WERI-Rb-1 (cell line): ENCODE measurements at places on chromosomes 11 and 22.

DNA sequence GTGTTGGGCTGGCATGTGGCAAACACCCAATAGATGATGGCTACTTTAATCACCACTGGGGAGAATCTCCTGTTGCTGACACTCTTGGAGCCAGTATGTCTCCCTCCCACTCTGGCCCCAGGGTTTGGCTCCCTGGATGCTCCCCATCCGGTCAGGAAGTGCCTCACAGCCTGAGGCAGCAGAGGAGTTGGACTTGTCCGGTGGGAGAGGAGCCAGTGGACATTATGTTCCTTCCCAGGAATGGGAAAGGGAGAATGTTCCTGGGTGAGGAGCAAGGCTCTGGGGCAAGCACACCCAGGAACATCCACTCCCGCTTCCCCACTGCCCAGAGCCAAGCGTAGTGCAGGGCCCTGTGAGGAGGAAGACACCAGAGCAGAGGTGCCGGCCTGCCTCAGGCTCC, 84.6 kb upstream of the NAV2 start:
- no peak for DNase-seq

GRCh38 chr11:8577791-8578581, 16.0 kb downstream of the STK33 start:
- no peak for DNase-seq

GRCh38 chr11:29293825-29294224, 723.0 kb downstream of the KCNA4 start:
- DNase-seq = no peak

- no peak for DNase-seq
These were observed 139.1 kb upstream of the DDI1 start for GRCh38 chr11:103897160-103897936.

- DNase-seq = no peak
These were observed 16.5 kb downstream of the BLID start for GRCh38 chr11:122099374-122100036.

DNA sequence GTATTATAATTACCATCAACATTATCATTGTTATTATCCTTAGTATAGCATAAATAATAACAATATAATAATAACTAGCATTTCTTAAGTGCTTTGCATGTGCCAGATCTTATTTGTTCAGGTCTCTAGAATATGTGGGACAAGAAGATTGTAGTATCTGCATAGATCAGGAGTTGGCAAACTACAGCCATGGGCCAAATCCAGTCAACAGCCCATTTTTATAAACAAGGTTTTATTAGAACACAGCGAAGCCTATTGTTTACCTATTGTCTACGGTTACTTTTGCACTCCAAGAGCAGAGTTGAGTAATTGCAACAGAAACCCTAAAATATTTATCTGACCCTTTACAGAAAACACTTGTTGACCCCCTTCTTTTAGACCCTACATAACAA, 81.4 kb downstream of the SLC1A2 start:
- DNase-seq = no peak

DNA sequence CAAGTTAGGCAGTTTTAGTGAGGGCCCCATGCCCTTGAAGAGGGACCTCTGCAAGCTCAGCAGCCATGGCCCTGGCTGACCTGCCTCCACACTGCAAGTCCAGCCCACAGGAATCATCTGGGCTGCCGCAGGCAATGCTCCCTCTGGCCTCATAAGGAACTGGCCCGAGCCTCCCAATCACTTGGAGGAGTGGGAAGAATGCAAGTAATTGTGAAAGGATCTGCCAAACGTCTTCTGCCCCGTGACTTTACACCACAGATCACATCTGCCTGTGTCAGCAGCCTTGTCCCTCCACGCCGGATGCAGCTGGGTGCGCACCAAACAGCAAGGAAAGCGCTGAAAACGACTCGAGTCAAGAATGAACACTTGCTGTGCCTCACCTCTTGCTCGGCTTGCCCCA, 23.8 kb downstream of the OPCML start:
- DNase-seq = no peak

- no peak for DNase-seq
These were observed 1.2 kb downstream of the ALDH3B1 start for GRCh38 chr11:68011051-68011943.

GRCh38 chr22:22536515-22536914, 16.4 kb upstream of the ZNF280A start:
- no peak for DNase-seq

- DNase-seq = no peak
These were observed 11.5 kb upstream of the EMID1 start for GRCh38 chr22:29194184-29194583.

GRCh38 chr22:41742918-41743317, 43.6 kb downstream of the MEI1 start:
- peak; percentile 67 for DNase-seq

DNA sequence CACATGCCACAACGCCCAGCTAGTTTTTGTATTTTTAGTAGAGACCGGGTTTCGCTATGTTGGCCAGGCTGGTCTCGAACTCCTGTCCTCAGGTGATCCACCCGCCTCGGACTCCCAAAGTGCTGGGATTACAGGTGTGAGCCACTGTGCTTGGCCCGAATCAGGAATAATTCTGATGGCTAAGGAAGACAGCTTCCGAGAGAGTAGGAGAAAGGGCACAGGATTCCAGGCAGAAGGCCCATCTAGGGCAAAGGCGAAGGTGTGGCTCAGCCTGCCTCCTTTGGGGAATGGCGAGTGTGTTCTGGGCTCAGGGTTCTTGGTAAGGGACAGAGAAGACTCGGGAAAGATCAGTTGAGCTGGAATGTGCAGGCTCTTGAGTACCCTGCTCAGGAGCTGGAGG, 1.6 kb upstream of the SYCE3 start:
- DNase-seq = no peak

DNA sequence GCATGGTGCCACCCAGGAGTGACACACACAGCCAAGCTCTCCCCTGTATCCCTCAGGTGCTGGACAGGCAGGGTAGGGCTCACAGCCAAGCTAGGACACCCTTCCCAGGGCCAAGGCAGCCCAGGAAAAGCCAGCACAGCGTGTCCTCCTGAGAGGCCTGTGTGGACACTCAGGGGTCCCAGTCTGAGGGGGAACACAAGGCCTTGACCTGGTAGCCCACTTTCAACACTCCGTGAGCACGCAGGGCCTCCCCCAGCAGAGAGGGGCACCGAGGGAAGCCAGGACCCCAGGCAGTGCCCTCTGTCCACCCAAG, 24.9 kb downstream of the OSBPL5 start:
- no peak for DNase-seq

- no peak for DNase-seq
These were observed 108.4 kb upstream of the ZC3H12C start for GRCh38 chr11:109984634-109985289.

DNA sequence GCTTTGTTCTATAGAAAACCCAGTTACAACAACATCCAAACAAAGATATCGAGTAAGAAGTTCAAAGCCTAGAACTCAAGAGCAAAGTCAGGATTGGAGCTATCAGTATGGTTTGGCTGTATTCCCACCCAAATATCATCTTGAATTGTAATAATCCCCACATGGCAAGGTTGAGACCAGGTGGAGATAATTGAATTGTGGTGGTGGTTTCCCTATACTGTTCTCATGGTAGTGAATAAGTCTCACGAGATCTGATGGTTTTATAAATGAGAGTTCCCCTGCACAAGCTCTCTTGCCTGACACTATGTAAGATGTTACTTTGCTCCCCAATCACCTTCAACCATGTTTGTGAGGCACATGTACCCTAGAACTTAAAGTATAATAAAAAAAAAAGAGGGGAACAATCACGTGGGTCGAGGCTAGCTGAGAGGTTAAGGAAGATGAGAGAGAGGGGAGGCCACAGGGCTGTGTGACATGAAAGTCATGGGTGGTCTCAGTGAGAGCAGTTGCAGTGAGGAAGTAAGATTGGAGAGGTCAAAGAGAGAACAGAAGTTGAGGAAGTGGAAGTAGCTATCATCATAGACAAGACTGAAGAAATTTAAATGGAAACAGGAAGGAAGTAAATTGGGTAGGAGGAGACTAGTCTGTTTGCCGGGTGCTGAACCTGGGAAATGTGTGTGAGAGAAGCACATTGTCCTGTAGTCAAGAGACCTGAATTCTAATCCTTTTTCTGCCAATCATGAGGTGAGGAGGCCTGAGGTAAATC, 80.1 kb upstream of the CD44 start:
- DNase-seq = no peak

DNA sequence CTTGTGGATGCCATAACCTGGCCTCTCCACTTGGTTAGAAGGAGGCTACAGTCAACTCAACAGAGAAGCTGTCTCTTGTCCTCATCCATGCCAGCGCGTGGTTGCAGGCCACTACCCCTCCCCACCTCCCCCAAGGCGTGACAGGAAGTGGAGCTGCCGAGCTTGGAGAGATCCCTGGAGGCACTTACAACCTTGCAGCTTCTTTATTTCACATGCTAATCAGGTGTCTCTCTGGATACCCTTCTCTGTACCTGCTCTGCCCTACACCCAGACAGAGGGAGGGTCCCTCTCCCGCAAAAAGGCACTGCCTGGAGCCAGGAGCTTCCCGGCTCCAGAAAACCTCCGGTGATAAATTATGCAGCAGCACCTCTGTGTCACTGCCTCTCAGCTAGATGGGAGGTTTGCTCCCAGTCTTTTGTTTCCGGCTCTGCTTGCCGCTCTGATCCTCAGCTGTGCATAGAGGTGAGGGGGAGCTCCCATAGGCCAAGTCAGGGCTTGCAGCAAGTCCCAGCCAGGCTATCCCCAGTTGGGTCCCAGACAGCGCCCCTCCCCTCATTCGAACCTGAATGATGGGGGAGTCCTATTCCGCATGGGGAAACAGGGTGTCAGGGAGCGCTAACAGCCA, 5.7 kb downstream of the LRP4 start:
- DNase-seq = peak; percentile 62

DNA sequence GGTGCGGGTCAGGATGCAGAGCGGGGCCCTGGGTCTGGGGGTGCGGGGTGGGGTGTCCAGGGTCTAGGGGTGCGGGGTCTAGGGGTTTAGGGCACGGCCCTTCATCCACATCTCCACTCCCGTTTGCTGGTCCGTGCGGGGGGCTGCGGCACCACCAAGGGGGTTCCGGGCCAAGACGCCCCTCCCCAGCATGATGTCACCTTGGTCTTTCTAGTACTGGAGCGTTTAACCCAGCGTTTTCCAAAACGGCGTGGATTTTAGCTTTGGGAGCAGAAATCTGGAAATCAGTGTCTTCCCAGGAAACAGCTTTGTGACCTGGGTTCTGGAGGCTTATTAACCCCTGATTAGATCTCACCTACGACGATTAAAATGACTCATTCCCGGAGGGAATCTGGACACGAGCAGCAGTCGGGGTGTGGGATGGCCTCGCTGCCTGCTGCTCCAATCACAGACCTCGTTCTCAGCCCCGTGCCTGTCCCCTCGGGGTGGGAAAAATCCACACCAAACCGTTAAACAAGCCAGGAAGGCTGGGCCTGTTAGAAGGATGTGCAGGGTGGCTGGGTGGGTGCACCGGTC, 759 bp downstream of the AP2A2 start:
- peak; percentile 44 for DNase-seq

DNA sequence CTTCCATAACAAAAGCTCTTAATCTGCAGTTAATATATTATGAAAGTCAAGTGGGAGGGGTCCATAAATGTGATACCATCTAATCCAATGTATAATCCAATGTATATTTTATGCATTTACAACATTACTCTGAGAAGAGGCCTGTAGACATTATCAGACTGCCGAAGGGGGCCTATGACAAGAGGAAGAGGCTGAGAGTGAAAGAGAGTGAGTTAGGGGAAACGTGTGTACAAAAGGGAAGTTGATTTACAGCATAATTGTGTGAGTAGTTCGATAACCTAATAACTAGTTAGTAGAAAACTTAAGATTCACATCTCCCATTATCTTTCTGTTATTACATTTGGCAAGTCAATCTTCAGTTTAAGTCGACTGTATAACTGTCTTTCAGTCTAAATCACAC, 86.6 kb downstream of the DDX10 start:
- DNase-seq = no peak

DNA sequence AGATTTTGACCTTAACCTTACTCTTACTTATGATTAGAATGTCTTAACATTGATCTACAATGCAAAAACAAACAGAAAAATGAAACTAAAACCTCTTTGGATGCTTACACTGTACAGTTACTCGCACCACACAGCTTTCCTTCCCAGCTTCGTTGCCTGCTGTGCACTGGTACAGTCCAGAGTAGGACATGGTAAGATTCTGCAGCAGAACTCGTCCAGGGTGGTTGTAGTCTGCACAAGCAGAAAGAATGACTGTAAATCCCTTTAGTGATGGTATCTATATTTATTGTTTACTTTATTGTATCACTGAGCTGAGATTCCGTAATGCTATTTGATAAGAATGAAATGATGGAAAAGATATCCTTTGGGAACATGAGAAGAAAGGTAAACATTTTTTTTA, 21.0 kb upstream of the HSPA8 start:
- DNase-seq = no peak

DNA sequence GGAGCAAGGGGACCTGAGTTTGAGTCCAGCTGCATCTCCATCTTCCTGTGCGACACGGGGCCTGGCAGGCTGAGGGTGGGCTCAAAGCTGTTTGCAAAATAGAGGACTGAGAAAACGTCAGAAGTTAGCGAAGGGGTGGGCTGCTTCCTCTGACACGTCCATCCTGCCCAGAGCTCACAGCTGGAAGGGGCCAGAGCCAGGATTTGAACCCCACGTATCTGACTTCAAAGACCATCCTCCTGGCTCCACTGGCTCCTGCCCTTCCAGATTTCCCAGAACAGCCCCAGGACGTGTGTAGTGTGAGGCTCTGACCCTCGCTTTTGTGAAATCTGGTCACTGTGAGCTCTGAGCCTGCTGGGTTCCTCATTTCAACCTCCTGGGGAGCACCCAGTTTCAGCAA, 56.3 kb downstream of the CD82 start:
- DNase-seq = no peak

DNA sequence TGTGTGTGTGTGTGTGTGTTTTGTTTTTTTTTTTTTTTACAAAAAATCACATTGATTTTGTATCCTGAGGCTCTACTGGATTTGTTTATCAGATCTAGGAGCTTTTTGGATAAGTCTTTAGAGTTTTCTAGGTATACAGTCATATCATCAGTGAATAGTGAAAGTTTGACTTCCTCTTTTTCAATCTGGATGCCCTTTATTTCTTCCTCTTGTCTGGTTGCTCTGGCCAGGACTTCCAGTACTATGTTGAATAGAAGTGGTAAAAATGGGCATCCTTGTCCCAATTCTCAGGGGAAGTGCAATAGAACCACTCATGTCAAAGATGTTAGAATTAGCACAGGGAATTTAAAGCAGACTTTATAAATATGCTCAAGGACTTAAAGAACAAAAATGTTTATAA, 32.6 kb upstream of the PRDM11 start:
- no peak for DNase-seq

DNA sequence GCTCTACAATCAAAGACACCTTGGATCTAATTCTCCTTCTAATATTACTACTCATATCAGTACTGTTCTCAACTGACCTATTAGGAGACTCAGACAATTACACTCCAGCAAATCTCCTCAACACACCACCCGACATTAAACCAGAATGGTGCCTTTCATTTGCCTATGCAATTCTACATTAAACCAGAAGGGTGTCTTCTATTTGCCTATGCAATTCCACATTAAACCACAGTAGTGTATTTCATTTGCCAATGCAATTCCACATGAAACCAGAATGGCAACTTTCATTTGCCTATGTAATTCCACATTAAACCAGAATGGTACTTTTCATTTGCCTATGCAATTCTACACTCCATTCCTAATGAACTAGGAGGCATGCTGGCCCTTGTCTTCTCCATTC, 15.3 kb upstream of the APOL3 start:
- no peak for DNase-seq
